Left colon (tissue), 2 donors: ENCODE measurements at places on chromosomes 6 and 20.
A peak's percentile ranks its signal among the peaks of the same experiment; 100 is the strongest.

DNA sequence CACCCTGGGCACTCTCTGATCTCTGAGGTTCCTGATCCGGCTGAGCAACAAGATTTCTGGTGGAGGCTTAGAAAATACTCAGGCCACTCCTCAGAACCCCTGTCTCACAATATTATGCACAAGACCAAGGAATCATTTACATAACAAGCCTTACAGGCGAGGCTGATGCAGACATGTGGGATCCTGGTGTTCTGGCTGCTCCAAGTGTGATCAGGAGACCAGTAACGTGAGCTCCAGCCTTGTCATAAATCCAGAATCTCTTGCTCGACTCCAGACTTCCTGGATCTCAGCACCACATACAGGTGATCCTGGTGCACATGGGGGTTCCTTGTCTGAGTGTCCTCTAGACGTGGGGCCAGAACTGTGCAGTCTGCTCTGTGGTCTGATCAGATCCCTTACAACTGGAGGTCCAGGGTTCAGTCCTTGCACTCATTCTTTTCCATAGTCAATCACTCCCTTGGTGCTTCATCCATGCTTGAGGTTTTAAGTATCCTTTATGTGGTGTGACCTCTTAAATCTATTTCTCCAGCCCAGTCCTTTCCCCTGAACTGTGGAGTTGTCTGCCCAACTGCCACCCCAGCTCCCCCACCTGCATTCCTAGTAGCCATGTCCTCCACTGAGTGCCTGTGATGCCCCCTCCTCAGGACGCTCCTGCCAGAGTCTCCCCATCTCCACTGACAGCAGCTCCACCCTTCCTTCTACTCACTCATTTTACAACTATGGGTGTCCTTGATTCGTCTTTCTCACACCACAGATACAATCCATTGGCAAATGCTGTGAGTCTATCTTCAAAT is 5.1 kb downstream of the HLA-C start:
- DNase-seq = no peak

GRCh38 chr20:34049897-34050695 is 56.4 kb downstream of the RALY start:
- DNase-seq = no peak

GRCh38 chr6:135796643-135797305 is 54.7 kb upstream of the PDE7B start:
- no peak for DNase-seq

DNA sequence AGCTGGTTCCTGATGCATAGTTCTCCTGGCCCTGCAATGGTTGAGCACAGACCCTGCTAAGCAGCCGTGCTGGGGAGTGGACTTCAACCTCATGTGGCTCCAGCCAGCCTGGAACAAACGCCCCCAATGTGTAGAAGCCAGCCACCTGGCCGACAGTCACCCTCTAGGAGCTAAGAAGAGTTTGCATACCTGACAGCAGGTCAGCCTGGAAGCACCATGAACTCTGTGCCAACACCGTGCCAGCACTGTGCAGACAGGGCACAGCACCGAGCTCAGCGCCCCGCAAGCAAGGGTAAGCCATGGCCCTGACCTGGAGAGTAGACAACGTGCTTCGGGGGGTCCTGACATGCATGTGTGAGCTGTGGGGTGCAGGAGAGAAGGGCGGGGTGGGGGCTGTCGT is 356.3 kb downstream of the ZFAND3 start:
- no peak for DNase-seq

DNA sequence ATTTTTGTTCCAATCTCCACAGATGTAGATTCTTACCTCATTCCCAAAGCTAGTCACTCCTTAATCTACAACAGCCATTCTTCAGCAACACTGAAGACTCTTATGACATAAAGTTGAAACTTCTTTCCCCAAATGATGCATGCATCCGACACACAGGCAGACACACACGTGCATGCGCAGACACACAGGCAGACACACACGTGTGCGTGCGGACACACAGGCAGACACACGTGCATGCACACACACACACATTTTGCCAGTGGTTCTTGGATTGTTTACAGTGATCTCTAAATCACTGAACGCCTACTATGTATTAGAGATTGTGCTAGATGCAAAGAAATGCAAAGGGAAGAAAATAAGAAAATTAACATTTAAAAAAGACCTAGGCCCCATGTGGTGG is 9.0 kb upstream of the TRPC4AP start:
- no peak for DNase-seq

DNA sequence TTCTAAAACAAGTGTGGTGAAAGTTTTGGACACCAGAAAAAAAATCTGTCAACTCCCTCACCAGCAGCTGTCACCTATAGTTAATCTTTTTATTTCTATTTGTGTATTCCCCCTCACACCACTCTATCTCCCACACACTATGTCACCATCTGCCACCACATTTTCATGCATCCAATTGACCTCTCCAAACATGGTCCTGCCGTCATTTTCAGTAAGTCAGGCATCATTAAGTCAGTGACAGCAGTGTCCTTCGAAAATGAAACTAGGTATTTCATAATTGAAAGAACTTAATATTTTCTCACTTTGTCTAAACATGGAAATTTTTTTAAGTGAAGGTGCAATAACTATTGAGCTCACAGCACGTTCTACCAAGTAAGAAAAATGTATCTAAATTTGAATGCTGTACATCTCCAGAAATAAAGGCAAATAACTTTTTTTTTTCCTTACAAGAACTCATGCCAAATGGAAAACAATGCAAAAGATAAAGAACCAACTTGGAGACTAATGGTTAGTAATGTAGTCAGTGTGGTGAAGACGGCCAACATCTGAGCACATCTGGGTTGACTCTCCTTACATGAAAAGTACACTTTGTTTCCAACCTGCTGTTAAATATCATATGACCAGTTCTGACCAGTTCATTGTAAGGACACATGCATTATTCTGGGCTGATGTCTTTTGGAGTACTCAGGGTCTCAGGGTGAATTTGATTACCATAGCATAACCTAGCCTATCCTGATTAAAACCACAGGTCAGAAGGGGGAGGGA is 623.3 kb upstream of the MANEA start:
- no peak for DNase-seq

- DNase-seq = peak; percentile 49
Measured at GRCh38 chr6:24658573-24659560, 7.8 kb downstream of the TDP2 start.

DNA sequence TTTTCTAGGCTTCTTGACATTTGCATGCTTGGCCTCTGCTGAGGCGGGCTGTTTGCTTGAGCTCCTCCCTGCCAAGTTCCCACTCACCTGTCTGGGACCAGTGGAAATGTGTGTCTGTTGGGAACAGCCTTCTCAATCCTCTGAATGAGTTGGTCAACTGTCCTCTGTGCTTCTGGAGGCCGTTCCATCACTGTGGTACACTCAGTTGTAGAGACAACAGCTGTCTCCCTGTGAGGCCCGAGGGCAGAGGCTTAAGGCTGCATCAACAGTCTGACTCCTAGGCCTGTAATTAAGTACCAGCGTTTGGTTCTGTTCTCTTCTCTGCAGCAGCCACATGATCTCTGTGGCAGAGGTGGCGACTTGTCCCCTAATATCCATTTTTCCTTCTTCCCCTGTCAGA is 110.9 kb downstream of the CDC5L start:
- DNase-seq = no peak
